Cortex of kidney (tissue), 1 donor: ENCODE measurements at places on chromosomes 3 and 15.

DNA sequence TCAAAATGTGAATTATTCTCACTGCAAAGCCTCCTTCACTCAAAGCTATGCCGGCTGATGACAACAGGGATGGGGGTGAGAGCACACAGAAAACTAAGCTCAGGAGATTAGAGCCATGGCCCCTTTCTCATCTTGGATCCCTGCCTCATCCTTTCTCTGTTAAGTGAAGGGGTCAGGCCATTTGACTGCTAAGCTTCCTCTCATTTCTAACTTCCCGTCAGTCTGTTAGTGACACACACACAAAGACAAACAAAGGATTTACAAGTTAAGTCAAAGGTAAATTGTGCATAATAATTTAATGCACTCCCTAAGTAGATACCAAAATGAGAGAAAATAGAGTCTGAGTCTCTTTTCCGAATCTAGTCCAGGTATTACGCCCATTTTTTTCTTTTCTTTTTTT is 1.2 kb downstream of the SS18L2 start:
- DNase-seq: no peak

DNA sequence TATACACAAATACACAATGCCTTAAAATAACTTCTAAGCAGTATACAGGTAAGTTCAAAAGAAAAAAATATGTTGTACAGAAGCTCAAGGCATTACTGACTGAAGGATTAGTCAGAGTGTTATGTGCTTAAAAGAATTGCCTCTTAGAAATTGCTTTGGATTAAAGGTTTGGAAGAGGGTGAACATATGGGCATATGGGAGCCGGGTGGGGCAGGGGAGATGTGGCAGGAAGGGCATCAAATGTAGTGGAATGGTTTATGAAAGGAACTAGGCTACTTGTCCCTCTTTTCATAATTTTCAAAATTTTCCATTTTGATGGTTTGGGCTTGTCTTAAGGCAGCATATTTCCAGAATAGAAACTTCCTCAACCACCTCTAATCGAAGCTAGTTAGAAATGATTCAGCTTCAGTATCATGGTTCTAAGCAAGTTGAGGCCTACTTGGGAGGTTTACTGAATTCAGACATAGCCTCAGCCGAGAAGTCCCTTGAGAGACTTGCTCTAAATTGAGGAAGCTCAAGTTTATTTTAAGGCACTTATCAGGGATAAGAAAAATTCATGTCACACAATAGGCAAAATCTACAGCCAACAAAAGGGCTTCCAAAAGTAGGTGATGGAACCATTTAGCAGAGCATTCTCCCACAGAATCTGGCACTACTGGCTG is 10.1 kb upstream of the GOLGB1 start:
- no peak for DNase-seq

- no peak for DNase-seq
Measured at GRCh38 chr3:124764746-124765145, 34.5 kb downstream of the UMPS start.

GRCh38 chr15:83324799-83325198 is 40.3 kb upstream of the BNC1 start:
- DNase-seq: no peak

- DNase-seq: no peak
Measured at GRCh38 chr3:53815651-53816050, 30.6 kb downstream of the CHDH start.

- DNase-seq: no peak
Measured at GRCh38 chr15:74227968-74228722, 8.0 kb upstream of the CCDC33 start.
